Stimulated activated CD4-positive, alpha-beta T cell treated with anti-CD3 and anti-CD28 coated beads, Interleukin-1b, Interleukin-23, amount 100 ng/mL, for 1 hour (primary cell): ENCODE measurements at places on chromosomes 4 and X.

DNA sequence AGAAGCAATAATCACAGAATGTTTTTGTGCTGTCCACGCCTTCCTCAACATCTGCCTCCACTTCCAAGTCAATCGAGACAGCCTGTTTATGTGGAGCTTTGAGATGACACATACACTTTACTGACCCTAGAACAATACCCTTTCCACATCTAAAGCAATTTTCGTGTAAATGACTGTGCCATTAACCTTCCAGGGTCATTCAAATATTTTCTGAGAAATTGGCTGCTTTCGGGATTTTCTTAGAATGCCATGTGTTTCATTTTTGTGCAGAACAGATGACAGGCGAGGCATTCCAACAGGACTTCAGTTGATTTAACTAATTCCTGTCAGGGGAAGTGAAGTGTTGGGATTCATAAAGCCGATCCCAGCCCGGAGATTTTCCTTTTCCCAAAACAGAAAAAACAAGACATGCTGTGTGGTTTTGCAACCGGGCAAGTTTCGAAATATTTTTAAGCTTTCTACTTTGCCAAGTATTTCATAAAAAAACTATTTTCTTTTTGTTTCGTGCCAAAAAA, 73.9 kb downstream of the SORBS2 start:
- DNase-seq: no peak

- no peak for DNase-seq
Observed at GRCh38 chr4:66667249-66667648, 878.1 kb downstream of the CENPC start.

GRCh38 chrX:115173181-115173580, 16.0 kb upstream of the RBMXL3 start:
- DNase-seq: no peak

DNA sequence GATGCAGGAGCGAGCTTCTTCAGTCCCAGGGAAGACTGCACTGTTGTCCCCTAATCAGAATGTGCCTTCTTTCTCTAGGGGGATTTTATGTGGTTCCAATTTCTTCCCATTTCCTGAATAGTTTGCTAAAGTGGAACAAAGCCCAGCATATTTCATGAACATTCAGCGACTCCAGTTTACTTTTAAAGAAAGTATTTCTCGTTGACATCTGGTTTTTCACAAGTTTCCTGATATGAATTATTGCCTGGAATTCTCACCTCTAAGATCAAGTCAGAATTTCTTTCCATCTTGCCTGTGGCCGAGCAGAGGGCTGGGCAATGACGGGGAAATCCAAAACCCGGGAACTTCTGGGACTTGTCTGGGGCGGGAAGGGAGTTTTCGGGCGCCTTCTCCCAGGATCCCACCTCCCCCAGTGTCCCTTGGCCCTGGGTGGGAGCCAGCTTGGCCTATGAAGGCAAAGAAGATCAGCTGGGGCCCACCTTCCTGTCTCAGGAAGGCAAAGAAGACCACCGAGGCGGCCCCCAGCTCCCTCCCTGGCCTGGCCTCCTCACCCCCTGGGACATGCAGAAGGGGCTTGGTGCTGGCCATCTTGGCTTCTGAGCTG, 15.4 kb downstream of the SORCS2 start:
- DNase-seq: no peak

- no peak for DNase-seq
Observed at GRCh38 chrX:78123190-78123589, 16.3 kb downstream of the TAF9B start.

GRCh38 chrX:153993079-153993478, 20.5 kb downstream of the TMEM187 start:
- DNase-seq: no peak

DNA sequence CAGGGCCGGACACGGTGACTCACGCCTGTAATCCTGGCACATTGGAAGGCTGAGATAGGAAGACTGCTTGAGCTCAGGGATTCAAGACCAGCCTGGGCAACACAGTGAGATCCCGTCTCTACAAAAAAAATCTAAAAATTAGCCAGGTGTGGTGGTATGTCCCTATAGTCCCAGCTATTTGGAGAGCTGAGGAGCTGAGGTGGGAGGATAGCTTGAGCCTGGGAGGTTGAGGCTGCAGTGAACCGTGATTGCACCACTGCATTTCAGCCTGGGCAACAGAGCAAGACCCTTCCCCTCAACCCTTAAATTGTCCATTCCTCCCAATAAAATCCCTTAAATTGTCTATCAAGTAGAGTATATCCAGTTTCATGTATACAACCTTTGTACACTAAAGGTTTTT, 17.0 kb downstream of the OTUD6A start:
- DNase-seq: no peak

- DNase-seq: no peak
Observed at GRCh38 chrX:126551725-126552312, 795 bp downstream of the DCAF12L1 start.

GRCh38 chrX:123217077-123217476, 33.0 kb downstream of the GRIA3 start:
- no peak for DNase-seq

DNA sequence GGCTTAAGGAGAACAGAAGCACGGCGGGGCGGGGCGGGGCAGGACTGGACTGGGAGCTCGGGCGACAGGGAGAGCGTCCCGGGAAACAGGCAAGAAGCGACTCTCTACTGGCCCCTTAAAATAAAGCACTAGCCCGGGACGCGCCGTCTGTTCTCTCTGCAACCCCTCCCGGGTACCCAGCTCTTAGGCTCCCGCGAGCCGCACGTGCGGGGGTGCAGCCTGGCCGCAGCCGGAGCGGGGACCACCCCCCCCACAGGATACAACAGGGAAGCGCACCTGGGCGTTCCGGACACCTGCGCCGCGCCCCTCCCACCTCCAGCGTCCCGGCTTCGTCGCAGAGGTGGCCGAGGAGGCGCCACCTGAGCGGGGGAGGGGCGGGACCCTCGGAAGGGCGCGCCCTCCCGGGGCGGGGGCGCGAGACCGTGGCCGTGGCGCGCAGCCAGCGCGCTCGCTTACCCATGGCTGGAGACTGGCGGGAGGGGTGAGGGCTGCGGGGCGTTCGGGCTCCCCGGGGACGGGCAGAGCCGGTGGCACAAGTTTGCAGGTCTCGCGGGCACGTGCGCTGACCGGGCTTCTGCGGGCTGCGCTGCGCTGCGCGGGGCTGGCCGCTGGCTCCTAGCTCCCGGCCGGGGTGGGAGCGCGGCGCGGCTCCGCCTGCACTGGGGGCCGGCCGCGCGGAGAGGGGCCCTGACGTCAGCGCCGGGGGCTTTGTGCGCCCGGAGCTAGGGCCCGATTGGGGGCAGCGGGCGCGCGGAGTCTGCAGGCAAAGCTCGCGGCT, 91.5 kb downstream of the GEMIN8 start:
- no peak for DNase-seq

DNA sequence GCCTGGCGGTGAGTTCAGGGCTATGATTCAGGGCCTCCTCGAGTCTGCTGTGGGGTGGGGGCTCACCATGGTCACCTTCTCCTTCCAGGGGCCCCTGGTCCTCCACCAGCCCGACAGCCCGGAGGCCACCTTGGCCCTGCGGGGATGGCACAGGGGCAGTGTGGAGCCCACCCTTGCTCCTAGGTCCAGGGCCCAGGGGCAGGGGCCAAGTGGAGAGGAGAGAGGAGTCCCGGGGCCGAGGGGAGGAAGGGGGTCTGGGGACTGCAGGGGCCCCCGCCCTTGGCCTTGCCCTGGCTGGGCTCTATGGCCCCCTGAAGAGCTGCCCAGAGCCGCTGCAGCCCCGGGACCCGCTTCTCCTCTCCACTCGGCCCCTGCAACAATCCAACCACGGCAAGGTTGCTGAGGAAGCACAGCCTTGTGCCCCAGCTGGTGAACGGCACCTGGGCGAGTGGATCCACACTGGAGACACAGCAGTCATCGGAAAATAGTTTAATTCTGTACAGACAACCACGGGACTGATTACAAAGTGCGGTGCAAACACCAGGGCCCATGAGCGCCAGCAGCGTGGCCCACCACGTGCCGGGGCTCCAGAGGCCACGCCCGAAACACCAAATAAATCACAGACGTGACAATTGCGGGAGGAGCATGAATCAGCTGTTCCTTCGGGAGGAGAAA, 23.0 kb upstream of the CPLX1 start:
- DNase-seq: no peak

DNA sequence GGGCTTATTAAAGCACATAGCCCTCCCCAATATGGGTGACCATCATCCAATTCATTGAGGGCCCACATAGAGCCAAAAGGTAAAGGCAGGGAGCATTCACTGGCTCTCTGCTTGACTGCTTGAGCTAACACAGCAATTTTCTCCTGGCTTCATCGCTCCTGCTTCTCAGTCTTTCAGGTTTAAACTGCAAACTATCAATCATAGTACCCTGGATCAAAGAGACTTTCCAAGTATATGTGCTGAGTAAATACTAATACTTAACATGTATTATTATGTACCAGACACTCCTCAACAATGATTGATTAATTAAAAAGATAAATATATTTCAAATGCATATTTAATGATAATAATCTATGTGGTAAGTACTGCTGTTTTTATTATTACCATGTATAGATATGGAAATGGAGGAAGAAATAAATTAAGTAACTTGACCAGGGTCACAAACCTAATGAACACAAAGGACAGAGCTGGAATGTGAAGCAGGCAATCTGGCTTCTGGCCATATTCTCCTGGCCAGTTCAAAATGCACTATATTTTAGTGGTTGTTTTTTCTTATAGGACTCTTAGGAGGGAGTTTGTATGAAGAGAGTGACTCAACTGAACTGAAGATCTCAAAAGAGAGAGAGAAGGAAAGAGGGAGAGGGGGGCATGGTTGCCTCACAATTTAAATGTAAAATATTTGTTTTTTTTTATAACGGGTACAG, 1197.3 kb downstream of the TECRL start:
- no peak for DNase-seq

GRCh38 chr4:18180122-18180521, 158.6 kb upstream of the LCORL start:
- DNase-seq: no peak

DNA sequence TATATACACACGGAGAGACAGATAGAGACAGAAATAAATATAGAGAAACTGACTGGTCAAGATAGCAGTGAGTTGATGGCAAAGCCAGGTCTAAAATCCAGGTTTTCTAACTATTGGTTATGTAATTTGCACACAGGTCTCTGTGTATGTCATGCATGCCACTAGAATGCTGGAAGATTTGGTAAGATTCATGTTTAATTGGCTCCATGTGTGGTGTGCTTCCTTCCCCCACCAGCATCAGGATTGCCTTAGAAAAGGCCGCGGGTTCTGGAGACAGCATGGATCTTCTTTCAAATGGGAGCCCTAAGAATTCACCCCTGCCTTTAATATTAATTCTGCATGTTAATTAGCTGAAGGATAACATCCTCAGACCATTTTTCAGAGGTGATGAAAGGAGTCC, 31.3 kb downstream of the HAND2 start:
- no peak for DNase-seq

DNA sequence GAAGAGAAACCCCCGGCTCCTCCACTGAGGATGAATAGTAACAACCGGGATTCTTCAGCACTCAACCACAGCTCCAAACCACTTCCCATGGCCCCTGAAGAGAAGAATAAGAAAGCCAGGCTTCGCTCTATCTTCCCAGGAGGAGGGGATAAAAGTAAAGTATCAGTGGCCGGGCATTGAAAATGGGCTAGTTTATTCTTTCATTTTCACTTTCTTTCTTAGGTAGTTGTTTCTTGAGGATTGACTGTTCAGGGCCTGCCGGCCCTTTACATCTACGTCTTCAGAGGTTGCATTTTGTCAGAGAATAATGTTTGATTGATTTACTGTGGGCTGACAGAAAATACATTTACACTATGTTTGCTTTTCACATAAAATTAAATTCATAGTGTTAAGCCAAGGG, 27.1 kb downstream of the PAK3 start:
- no peak for DNase-seq

DNA sequence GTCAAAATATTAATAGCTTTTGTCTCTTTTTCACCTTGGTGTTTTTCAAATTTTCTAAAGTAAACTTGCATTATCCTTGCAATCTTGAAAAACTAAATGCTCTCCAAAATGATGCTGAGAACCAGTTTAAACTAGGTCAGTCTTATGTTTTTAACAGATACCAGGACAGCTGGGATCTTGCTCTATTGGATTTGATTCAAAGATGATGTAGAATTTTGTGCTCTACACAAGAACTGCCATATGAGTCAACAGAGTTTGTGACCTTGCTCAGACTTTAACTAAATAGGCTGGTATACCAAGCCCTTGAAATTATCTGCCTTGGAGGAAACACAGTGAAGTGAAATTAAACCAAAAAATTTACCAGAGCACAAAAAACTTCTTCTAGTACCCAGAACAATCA, 991.1 kb downstream of the STPG2 start:
- DNase-seq: no peak

- no peak for DNase-seq
Observed at GRCh38 chrX:43682726-43683125, 26.6 kb downstream of the MAOA start.

DNA sequence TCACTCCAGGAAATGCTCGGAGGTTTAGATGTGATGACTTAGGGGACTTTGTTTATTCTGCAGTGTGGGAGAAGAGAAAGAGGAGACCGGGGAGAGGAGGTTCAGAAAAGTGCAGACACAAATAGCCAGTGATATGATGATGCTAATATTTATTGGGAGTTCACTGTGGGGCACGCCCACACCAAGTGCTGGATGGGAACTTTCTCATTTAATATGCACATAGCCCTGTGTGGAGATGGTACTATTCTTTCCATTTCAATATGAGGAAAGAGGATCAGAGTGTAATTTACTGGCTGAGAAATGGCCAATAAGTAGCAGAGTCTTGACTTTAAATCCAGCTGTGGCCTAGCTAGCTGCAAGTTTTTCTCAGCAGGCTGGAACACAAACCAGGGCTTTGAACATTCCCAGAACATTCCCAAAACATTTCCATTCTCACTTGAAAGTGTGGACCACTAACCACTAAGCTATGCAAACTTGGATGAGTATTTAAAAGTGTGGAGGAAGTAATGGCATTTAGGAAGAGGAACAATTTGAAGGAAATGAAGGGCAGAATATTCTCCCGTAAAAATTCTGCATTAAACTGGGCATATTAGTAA, 231.7 kb downstream of the HS3ST1 start:
- no peak for DNase-seq

DNA sequence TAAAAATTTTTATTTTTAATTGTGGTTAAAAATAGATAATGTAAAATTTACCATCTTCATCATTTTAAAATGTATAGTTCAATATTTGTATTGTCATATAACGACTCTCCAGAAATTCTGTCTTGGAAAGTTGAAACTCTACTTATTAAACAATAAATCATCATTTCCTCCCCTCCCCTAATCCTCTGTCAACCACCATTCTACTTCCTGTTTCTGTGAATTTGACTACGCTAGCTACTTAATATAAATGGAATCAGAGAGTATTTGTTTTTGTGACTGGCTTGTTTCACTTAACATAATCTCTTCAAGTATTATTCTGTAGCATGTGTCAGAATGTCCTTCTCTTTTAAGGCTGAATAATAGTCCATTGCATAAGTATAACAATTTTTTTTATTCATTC, 729.0 kb upstream of the AADAT start:
- no peak for DNase-seq

DNA sequence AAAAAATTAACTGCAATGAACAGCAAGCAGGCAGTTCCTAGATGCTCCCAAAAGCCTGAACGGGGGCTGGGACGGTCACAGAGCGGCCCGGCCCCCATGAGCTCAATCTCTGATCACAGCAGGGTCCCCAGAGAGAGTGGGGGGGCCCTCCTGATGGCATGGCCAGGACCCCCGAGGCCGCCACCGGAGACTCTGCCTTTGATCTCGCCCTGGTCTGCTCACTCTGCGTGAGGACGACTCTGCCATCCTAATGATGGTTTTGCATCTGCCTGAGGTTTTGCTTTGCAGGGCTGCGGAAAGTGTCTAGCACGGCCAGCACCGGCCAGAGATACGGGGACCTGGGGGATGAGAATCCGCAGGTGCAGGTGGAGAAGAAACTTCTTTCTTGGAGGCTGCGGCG, 103.8 kb downstream of the SHOX start:
- no peak for DNase-seq

GRCh38 chr4:22477813-22478182, 38.1 kb downstream of the ADGRA3 start:
- no peak for DNase-seq
